NCI-H2081 treated with DMSO at 0.1 percent for 48 hours (cell line): ENCODE measurements at places on chromosomes 1 and 21.

DNA sequence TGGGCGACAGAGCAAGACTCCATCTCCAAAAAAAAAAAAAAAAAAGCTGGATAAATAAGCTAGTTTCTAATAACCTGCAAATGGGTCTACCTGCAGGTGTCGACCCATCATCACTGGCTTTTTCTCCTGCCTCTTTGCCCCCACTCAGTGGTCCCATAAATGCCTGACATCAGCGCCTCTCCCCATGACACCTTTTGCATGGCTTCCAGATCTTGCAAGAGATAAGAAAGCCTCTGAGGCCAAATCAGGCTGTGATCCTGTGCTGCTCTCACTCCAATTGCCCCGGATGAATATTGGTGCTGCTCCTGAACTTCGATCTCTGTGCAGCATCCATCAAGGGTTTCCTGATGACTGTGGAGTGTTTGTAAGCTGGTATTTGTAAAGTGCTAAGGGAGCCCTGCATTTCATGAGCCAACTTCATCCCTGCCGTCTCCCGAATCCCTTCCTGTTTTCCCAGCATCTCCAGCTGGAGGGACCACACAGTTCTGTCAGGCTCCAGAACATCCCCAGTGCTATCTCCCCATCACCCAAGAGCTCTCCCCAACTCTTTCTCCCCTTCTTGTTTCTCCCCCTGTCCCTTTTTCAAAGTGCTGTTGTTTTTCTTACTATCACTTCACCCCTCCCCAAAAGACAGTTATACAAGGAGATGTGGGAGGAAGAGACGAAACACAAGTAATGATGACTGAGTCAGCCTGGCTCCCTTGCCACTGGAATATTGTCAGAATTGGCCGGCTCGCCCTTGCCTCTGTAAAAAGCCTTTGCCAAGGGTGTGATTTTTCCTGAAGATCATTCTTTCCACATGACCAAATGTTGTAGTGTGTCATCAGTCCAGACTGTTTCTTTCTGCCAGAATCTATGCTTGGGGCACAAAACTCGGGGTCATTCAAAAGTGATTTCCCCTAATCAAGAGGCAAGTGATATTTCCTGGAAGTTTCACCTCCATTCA is 2.8 kb upstream of the EFHD2 start:
- DNase-seq, result no peak

GRCh38 chr1:159860456-159860855 is 2.0 kb downstream of the VSIG8 start:
- no peak for DNase-seq

GRCh38 chr1:14602136-14602535 is 3.7 kb downstream of the KAZN start:
- no peak for DNase-seq

GRCh38 chr1:54132495-54132894 is 20.3 kb downstream of the CDCP2 start:
- no peak for DNase-seq

GRCh38 chr21:36780861-36781260 is 81.9 kb downstream of the SIM2 start:
- DNase-seq, result no peak
